ENCODE measurements at places on chromosomes 6 and 20.

- DNase-seq = no peak
Observed at GRCh38 chr6:163745536-163746400, 331.2 kb downstream of the QKI start.

- no peak for DNase-seq
Observed at GRCh38 chr20:58719971-58720371, 27.4 kb downstream of the NPEPL1 start.

GRCh38 chr20:47789081-47789763 is 3.9 kb upstream of the SULF2 start:
- DNase-seq = no peak

DNA sequence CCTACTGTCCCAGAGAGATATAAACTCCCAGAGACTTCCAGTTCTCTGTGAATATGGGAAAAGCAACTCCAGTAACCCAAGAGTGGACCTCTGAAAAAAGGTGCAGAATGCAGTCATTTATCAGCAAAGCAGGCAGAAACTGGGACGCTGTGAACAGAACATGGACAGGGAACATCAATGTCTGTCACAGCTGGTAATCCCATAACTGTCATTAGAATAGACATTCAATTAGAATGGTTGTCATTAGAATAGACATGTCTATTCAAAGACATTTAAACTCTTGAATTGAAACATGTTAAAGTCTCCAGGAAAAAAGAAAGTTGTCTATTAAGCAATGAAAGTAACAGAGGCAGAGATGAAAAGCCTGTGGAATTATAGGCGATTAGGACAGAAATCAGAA is 302.1 kb downstream of the BTBD3 start:
- DNase-seq = no peak

- DNase-seq = no peak
Observed at GRCh38 chr20:31581391-31581790, 23.7 kb upstream of the ID1 start.

DNA sequence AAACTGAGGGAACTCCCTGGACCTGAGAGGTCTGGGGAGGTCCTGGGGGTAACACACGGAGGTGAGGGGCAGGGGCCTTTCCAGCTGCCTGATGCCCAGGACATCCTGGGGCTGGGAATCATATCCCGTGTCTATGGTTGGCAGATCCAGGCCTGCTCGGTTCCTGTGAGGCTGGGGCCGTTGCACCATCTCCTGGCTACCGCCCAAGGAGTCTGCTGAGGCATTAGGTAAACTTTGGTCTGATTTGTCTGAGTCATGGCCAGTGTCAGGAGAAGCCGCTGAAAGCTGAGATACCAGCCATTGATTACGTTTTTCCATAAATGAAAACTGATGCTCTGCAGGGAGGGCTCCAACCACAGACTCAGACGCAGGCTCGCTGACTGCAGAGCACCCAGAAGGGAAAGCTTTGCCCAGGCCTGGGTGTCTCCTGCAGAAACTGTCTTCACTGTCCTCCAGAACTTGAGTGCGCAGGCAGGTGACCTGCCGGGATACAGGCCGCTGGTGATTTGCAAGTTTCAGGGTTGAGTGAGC is 14.2 kb downstream of the TRAF3IP2 start:
- DNase-seq = no peak

GRCh38 chr20:35773154-35773751 is 1.4 kb downstream of the PHF20 start:
- no peak for DNase-seq

- DNase-seq = peak; percentile 2
Observed at GRCh38 chr6:87473419-87473903, 687 bp downstream of the SLC35A1 start.

GRCh38 chr20:23542801-23543200 is 25.5 kb downstream of the CST9L start:
- DNase-seq = no peak

GRCh38 chr20:11304795-11305194 is 612.9 kb upstream of the BTBD3 start:
- no peak for DNase-seq

DNA sequence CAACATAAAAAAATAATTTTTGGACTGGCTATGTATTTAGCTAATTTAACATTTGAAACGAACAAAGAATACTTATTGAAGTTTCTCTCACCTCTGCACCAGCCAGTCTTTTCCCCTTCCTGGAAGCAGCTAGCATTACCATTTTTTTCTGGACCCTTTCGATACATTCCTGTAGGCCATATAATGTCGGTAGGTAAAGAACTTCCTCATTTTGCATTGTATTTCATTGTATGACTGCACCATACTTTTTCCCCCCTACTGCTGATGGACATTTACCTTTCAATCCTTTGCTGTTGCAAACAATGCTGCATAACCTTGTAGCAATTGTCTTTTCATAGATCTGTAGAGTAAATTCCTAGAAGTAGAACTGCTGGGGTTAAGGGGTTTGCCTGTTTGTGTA is 17.6 kb downstream of the CBFA2T2 start:
- no peak for DNase-seq

- DNase-seq = no peak
Observed at GRCh38 chr6:157946053-157946617, 35.5 kb upstream of the SYNJ2 start.

GRCh38 chr6:149733089-149733720 is 13.1 kb downstream of the NUP43 start:
- no peak for DNase-seq

All from GM18507 (cell line).